ENCODE measurements at places on chromosomes 2 and 18. TPM values are rescaled to one million over a fixed set of nuclear protein-coding genes. Genes with fewer than 3 reads are reported as not detected.

METTL21A gene
- total RNA-seq: 12.7 TPM

CRYGB gene
- total RNA-seq: not detected

CERKL gene
- total RNA-seq: not detected

ALMS1 gene
- total RNA-seq: 21.4 TPM

LAMA1 gene
- 3.9 TPM for total RNA-seq

CTAGE1 gene
- total RNA-seq: 0.12 TPM

CHCHD5 gene
- total RNA-seq: 16.9 TPM

GPR45 gene
- not detected for total RNA-seq

C2orf80 gene
- not detected for total RNA-seq

CDK15 gene
- total RNA-seq: 3.6 TPM

IAH1 gene
- 66.6 TPM for total RNA-seq

PDCD1 gene
- not detected for total RNA-seq

NYAP2 gene
- not detected for total RNA-seq

CHST9 gene
- 0.82 TPM for total RNA-seq

PID1 gene
- total RNA-seq: 1.8 TPM

LCT gene
- not detected for total RNA-seq
